Dermis blood vessel endothelial cell (primary cell): ENCODE measurements at places on chromosomes 13 and 19. TPM values are rescaled to one million over a fixed set of nuclear protein-coding genes. Genes with fewer than 3 reads are reported as not detected.

The ZNF440 gene
- 9.0 and 12.4 TPM in 2 replicates for total RNA-seq

The SLC1A6 gene
- not detected in 2 replicates for total RNA-seq

The ZNF177 gene
- 1.4 and 3.1 TPM in 2 replicates for total RNA-seq

The DIS3 gene
- total RNA-seq, result 49.5 and 64.8 TPM in 2 replicates

The CBLC gene
- total RNA-seq, result not detected in 2 replicates

The DNMT1 gene
- 37.9 and 67.9 TPM in 2 replicates for total RNA-seq

The ZNF846 gene
- 4.9 and 9.2 TPM in 2 replicates for total RNA-seq

The HCST gene
- total RNA-seq, result 0.19 TPM in 1 of 2 replicates, not detected in the other

The CABP5 gene
- total RNA-seq, result not detected in 2 replicates

The NCAN gene
- not detected in 2 replicates for total RNA-seq

The TMC4 gene
- total RNA-seq, result 0.14 and 0.68 TPM in 2 replicates

The FCHO1 gene
- total RNA-seq, result 0.51 and 0.56 TPM in 2 replicates

The MYCBP2 gene
- total RNA-seq, result 169 and 214 TPM in 2 replicates

The ZNF724 gene
- total RNA-seq, result 5.6 and 8.7 TPM in 2 replicates

The DZIP1 gene
- total RNA-seq, result 4.0 and 5.3 TPM in 2 replicates

The LRRC8E gene
- total RNA-seq, result 0.51 TPM in 2 replicates

The KIR3DL2 gene
- not detected in 2 replicates for total RNA-seq

The GRK1 gene
- not detected in 2 replicates for total RNA-seq

The CCDC8 gene
- 0.56 and 0.68 TPM in 2 replicates for total RNA-seq

The LIG4 gene
- 16.2 and 17.2 TPM in 2 replicates for total RNA-seq

The CCL25 gene
- not detected in 2 replicates for total RNA-seq

The ZFR2 gene
- 0.17 TPM in 1 of 2 replicates, not detected in the other for total RNA-seq

The DHDH gene
- total RNA-seq, result not detected in 2 replicates

The PLVAP gene
- total RNA-seq, result 15.2 and 73.9 TPM in 2 replicates

The KLK1 gene
- not detected in 2 replicates for total RNA-seq

The FDX2 gene
- 18.7 and 25.4 TPM in 2 replicates for total RNA-seq

The WDR87 gene
- total RNA-seq, result not detected in 2 replicates

The FFAR3 gene
- under 0.01 TPM in 1 of 2 replicates, not detected in the other for total RNA-seq

The CSNK1A1L gene
- total RNA-seq, result not detected in 2 replicates

The ACP7 gene
- total RNA-seq, result 0.19 TPM in 1 of 2 replicates, not detected in the other

The CEACAM20 gene
- total RNA-seq, result 0.05 TPM in 1 of 2 replicates, not detected in the other

The CYP4F8 gene
- not detected in 2 replicates for total RNA-seq

The NXNL1 gene
- not detected in 2 replicates for total RNA-seq

The CLEC17A gene
- not detected in 2 replicates for total RNA-seq

The SCEL gene
- total RNA-seq, result under 0.01 TPM in 1 of 2 replicates, not detected in the other

The IL11 gene
- 0.17 TPM in 1 of 2 replicates, not detected in the other for total RNA-seq

The ZNF66 gene
- 2.5 and 3.9 TPM in 2 replicates for total RNA-seq

The MTUS2 gene
- not detected in 2 replicates for total RNA-seq

The CEACAM3 gene
- total RNA-seq, result not detected in 2 replicates
